ENCODE measurements at places on chromosomes 4 and X.
A peak's percentile ranks its signal among the peaks of the same experiment; 100 is the strongest.

DNA sequence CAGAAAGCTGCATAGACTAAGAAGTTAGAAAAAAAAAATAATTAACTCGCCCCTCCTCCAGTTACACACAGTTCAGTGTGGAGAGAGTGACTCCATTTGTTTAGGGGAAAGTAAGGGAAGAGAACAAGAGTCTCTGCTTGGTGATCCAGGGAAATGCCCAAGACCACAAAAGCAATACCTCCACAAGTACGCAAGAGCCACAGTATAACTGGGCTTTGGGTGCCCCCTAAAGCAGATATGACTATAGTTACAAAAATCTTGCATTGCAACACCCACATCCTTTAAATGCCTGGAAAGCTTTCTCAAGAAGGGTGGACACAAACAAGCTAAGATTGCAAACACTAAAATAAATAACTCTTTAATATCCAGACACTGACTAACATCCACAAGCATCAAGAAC, 164.2 kb upstream of the NRK start:
- no peak for DNase-seq

- DNase-seq, result no peak
These were observed 26.3 kb downstream of the RWDD4 start for GRCh38 chr4:183632689-183633088.

DNA sequence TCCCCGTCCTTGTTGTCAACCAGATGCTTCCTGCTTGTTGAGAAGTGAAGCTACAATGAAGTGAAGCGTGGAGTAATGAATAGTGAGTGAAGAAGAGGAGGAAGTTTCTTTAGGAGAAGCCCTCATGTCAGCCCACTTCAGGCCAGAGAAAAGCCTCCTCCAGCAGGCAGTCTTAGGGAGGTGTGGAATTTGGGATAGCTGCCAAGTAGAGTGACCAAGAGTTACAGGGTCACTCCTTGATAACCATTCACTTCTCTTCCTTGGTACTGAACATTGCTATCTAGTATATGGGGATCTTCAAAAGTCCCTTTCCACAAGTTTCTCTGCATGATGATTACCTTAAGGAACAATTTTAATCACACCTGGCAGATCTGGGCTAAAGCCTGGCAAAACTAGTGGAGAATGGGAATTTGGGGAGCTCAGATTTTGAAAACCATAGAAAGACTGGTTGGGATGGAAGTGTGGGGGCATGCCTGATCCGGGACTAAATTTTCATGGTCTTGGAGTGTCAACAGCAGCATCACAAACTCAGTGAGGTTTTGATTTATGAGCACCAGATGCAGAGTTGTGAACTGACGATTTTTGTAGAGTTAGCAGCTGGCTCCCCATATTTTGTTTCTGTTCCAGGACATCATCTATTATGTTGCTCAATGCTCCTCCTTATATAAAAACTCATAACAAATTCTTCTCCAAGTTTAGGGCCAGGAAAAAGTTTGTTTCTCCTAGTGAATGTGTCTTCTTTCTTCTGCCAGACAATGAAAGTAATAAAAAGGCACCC, 53.1 kb downstream of the IGSF1 start:
- no peak for DNase-seq

- no peak for DNase-seq
These were observed 246.9 kb downstream of the FBXO8 start for GRCh38 chr4:174036576-174036975.

DNA sequence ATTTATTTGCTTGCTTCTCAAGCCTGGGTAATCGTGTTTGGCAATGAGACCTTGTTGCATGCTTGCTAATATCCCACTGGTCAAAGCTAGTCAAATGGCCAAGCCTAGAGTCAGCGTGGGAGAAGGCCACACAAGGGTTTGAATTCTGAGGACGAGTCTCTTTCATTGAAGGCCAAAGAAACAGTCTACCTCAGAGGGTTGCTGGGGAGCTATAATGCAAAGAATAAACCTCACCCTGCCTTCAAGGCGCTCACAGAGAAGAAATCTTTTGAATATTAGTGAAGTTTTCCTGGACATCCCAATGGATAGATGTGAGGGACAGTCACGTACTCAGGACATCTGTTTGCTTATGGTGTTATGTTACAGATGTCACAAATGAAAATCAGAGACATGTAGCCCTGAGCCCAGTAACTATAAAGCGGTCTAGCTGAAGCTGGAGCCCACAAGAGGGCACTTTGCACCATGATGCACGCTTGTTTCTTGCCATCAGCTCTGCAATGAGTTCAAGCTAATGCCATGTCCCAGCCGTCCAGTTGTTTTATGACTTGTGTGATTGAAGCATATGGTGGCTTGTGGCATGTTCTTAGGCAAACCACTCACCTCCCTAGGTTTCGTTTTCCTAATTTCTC, 1.1 kb upstream of the TLR3 start:
- peak; percentile 48 for DNase-seq

GRCh38 chr4:7364979-7365378, 69.8 kb downstream of the PSAPL1 start:
- DNase-seq, result no peak

GRCh38 chrX:45758319-45758718, 557.6 kb upstream of the DIPK2B start:
- DNase-seq, result no peak

GRCh38 chr4:176641237-176641636, 151.5 kb downstream of the VEGFC start:
- DNase-seq, result no peak

DNA sequence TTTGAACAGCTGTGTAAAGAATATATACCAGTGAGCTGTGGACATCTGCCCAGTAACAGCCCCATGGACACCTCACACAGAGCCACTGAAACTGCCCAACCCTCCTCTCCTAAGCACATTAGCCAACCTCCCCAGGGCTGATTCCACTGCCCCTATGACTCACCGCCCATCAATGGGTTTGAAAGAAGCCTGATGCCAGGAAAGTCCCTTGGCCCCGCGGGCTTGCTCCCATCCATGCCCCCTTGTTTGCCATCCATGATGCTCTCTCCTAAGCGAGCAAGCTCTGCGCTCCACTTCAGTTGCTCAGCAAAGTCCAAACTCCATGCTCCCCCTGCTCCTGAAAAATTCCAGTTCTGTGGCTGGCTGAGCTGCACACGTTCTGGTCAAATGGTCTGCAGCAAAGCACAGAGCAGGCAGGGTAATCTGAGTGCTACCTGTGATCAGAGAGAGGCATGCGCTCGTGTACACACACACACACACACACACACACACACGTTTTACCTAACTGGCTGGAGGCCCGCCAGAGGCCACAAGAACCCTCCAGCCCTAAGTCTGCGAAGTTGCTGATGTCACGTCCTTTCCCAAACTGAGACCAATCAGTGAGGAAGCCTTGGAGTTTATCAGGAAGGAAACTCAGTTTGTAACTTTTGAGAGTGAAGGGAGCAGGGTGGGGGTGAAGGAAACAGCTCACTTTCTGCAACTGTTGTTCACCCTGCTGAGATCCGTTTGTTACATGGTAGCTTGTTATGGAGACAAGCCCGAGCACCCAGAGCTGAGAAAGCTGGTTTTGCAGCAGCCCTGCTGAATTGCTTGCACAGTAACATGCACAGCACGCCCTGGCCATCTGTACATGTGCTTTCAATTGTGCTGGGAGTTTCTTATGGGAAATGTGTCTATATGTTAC, at the start of gene ASB9:
Gene ASB9, minus strand, starts transcription at position 466 of the 904 bp plus-strand sequence. Its CDS starts 209 bp downstream, at position 257.
- DNase-seq, result no peak

- no peak for DNase-seq
These were observed 12.5 kb downstream of the HPF1 start for GRCh38 chr4:169745291-169745690.

DNA sequence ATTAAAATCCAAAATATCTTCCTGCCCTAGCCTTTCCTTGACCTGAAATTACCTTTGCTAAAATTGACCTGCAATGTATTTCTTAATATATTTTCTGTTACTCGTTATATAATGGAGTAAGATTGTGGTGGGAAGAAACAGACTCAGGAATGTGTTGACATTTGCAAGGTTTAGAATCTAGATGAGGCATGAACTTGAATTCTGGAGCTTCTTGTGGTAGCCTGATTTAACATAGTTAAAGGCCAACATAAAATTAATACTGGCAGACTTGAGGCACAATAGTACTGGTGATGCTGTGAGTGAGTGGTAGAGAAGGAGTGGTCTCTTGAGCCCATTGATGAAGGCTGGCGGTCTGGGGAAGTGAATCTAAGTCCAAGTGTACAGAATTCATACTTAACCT, 197.9 kb upstream of the SPRY1 start:
- DNase-seq, result no peak
